ENCODE measurements at places on chromosomes 12 and 14.

GRCh38 chr12:123983822-123984485 is 10.9 kb downstream of the ZNF664 start:
- DNase-seq: peak; percentile 43

GRCh38 chr12:131828671-131829355 is 620 bp downstream of the MMP17 start:
- DNase-seq: no peak

DNA sequence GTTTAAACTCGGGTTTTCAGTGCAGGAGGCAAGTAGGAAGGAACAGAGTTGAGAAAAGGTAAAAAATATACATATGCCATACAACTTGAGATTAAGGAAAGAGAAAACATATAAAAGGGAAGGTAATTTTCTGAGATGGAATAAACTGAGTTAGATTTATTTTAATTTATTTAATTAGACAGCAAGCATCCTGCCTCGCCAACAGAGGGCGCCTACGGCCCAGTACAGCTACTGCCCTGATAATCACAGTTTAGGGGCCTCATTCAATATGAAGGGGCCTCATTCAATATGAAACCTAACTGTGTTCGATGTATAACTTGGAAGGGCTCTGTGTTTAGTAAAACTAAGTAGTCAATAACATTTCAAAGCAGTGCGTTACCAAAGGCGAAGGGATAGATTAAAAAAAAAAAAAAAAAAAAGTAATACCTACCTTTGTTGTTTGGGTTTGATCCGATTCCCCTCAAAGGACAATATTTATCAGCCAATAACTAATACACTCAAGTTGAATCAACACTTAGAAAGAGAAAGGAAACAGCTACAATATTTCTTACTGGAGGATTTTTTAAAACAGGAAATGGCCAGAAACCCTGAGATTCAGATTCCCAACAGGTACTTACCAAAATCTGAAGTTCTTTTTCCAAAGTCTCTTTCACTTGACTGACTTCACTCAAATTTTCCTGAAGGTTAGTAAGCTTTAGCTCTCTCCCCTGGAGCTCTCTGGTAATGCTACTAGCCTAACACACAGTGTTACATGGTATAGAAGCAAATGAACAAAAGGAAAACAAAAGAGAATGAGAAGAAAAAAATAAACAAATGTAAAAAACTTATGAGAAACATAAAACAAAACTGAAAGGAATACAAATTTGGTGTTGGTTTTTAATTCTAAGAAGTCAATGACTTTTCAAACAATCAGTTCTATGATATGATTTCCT is 70.0 kb upstream of the VPS33A start:
- DNase-seq: peak; percentile 4

DNA sequence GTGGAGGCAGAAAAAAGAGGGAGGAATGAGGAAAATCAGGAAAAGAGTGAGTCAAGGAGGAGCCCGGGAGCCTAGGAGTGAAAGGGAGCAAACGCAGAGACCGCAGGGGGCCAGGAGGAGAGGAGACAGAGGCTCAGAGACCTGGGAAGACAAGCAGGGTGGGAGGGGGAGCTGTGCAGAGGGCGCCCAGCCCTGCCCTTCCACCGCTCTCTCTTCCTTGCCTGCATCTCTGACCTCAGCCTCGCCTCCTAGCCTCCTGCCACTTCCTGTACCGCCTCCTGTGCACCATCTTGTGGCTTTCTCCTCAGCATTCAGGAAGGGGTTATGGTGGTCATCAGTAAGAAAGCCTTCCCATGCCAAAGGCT is 1.3 kb downstream of the CLSTN3 start:
- DNase-seq: no peak

- no peak for DNase-seq
These were observed 29.1 kb downstream of the BBOF1 start for GRCh38 chr14:74048281-74048680.

DNA sequence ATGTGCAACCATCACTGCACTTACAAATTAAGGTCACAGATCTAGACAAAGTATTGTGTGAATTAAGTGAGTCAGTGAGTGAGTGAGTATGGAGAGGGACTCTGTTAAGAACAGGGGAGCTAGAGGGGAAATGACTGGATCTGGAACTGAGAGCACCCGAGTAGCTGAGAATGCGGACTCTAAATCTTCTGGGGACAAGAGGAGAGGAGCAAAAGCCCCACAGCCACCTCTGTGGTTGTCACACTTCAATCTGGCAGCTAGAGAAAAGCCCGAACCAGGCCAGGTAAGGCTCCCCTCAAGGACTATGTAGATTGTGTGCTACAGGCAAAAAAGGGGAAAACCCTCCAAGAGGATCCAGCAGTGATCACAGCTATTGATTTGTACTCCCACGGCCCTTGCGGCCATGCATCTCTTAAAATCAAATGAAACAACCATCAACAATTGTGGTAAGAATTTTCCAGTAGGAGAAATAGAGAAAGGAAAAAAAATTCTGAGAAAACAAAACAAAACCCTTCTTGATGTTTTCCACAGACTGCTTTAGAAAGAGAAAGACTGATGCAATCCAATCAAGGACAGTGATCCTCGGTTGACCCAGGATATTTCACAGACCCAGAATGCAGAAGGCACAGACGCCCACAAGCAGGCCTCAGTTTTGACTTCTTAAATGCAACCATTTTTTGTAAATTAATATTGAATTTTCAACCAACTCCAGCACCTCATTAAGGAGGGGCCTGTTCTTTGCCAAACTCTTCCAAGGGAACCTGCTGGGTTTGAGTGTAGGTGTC is 109.6 kb downstream of the SLC38A6 start:
- DNase-seq: no peak

DNA sequence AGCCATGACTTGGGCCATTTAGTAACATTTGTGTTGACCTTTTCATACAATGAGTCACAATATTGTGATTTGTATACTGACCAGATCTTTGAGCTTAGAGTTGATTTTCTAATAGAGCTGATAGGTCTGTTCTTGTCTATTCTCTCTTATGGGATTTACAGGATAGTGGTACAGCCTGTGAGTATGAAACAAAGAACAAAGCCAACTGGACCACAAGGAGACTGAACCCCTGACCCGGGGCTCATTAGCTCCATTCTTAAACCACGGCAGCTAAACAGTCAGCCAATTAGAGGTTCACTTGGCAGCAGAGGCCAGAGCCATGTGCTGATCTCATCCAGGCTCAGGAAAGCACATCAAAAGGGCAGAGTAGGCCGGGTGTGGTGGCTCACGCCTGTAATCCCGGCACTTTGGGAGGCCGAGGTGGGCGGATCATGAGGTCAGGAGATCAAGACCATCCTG is 59.1 kb upstream of the GNPNAT1 start:
- no peak for DNase-seq

DNA sequence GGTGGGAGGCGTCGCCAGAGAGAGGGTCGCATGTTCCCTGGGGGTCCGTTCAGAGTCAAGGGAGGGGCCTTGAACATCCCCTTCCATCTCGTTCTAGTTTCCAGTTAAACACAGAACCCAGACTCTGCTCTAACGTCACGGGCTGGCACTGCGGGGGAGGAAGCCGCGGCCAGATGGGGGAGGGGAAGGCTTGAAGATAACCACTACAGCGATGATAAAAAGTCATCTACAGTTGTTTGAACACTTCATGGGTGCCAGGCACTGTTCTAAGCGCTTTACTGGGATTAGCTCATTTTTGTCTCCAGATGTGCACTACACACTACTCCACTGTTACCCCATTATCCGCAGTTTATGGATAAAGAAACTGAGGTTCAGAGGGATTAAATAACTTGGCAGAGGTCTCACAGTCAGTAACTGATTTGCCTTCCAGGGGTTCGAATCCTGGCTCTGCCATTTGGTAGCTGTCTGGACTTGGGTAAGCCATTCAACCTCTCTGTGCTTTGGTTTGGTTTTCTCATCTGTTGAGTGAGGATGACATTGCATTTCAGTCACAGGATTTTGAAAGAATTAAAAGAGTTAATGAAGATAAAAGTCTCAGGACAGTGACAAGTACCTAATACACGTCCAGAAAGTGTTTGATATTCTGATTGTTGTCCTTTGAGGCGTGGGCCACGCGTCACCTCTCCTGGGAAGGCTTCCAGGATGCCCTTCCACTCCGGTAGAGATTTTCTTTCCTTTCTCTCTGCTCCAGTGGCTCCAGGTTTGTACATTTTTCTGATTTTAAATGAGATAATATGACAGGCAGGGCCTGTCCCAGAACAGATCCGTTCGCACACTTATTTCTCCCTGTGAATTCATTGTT is 798 bp upstream of the RASAL1 start:
- peak; percentile 51 for DNase-seq

DNA sequence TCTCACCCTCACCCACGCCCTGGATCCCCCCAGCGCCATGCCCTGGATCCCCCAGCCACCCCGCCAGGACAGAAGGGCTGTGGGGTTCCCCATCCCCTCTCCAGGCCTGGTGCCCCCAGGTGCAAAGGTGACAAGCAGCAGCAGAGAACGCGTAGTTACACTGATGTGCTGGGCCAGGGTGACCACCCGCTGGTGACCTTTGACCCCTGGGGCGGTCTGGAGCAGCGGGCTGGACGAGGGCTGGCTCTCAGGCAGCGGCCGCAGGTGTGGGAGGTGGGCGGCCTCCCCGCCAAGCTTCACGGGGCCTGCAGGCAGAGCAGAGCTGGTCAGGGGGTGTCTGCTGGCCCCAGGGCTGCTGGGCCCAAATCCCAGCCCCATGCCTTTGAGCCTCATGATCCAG is 40.1 kb downstream of the RFLNA start:
- DNase-seq: no peak

DNA sequence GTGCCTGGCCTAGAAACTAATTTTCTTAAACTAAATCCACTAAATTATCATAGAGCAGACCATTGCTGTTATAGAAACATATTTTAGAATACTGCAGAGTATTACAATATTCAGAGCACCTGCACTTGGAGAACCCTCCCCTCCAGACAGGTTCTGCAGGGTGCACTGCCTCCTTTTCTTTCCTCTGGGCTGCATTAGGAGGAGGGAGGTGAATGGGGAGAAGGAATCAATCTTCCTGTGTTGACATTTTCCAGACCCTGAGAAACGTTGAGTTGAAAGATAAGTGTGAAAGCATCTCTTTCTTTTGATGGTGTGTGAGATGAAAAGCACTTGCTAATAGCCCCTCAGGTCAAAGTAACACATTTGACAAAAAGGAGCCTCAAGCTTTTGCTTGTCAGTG is 7.3 kb downstream of the SYNE2 start:
- no peak for DNase-seq

DNA sequence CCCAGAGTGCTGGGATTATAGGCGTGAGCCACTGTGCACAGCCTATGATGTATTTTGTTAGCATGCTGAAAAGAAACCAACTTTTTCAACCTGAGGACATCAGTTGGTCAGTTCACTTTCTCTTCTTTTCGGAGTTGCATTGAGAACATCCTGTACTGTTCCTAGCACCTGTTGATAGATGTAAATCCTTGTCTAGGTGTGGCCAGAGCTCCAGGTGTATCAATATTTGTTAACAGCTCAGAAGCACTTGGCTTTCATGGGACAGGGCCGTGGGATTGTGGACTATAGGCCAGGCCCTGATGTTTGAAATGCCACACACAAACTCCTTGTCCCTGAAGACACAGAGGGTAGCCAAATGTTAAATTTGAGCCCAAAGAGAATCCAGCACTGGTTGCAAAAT is 14.9 kb downstream of the HCAR2 start:
- no peak for DNase-seq

DNA sequence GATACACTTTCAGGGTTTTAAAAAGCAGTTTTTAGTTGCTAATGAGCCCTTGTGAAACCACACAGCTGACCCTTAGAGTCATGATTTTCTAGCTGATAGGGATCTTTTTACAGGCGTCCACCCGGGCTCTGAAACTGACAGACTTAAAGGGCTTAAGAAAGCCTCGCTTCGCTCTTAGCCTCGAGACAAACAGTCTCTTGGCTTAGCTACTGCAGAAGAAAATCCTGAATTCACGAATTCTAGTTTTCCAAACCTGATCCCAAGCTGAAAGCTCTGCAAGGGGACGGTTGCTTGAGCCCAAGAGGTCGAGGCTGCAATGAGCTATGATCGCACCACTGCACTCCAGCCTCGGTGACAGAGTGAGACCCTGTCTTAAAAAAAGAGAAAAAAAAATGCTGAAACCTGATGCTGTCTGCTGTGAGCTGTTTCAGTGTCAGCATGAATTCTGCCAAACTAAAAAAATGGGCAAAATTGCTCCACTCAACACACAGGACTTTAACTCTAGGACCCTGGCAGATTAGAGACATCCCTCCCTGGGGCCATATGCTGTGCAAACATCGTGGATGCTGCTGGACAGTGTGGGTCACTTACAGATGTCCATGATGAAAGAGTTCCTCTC is 3.1 kb upstream of the HPD start:
- no peak for DNase-seq

DNA sequence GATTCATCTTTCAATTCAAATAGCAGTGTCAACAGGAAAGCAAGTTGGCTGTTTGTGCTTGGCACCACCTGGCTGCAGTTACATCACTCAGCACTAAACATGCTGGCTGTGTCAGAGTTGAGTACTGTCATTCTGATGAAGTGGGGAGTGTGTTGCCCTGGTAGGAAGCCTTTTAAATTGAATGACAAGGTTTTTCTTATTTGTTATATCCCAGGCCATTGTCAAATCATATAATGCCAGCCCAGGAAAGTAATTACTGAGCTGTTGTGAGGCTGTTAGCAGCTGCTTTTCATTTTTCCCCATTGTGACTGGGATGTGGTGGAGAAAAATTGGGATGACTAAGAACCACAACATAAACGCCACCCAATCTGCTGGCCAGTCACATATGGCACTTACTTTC is 106.5 kb upstream of the PRKD1 start:
- DNase-seq: no peak

GRCh38 chr12:110001596-110001995 is 2.4 kb downstream of the ANKRD13A start:
- no peak for DNase-seq

DNA sequence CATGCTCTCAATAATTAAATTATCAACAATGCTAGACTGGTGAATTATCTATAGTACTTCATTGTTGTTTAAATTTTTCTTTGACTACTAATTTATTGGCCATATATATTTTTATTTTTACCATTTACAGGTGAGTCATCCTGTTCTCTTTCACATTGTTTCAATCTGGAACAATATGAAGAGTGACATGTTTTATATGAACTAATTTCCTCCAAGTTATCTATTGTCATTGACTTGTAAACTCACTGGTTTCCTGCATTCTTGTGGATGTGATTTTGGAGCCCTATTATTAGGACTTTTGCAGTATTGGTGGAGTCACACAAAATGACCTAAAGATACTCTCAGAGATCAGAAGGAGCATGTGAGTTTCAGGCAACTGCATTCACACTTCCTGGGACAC is 297.7 kb downstream of the AEBP2 start:
- no peak for DNase-seq

- DNase-seq: peak; percentile 41
These were observed 6.8 kb upstream of the CHD4 start for GRCh38 chr12:6613776-6614512.

DNA sequence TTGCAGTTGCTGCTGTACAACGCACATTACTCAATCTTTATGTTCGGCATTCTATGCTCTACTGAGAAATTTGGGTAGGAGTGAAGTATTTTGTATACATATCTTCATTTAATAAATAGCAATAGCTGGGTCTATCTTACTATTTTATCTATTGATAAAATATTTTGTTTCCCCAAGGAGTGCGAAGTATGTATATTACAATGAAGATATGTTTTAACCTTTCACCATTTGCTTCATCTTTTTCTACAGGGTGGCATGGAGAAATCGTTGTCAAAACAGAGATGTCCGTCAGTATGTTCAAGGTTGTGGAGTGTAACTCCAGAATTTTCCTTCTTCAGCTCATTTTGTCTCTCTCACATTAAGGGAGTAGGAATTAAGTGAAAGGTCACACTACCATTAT is 4.7 kb downstream of the LYZ start:
- no peak for DNase-seq
